ENCODE measurements at places on chromosomes 4 and X.

DNA sequence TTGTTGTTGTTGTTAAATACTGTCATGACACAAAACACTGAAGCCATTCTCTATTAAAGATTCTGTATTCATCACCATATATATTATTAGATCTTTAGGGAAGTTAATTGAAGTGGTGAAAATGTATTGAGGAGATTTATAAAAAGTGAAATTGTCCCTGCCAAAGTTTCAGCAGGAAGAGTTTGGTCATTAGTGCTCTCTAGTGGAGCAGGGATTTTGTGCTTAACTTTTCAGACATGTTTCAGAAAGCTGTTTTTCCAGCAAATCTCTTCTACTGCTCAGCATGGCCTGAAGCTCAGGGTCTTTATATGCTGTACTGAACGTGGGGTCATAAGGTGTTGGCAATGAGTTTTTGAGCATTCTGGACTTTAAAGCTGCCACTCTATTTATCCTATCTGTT lies 36.7 kb upstream of the CXXC4 start:
- no peak for DNase-seq

DNA sequence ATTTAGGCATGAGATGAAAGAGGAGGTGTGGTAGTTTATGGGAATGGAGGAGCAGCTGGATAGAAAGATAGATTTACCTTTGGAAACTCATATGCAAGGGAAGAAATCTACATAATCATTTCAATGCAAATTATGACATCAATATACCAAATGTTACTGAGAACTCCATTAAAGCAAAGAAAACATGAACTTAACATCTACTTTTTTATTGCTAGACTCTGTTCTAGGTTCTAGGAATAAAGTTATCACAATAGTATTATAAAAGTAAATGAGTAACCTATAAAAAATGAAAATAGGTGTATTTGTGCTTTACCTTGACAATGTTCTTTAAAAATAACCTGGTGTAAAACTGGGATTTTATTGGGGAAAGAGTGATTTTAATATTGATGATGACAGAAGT lies 221.6 kb upstream of the SLIT2 start:
- DNase-seq: no peak

GRCh38 chr4:37431417-37431743 lies 186.8 kb downstream of the NWD2 start:
- DNase-seq: no peak

DNA sequence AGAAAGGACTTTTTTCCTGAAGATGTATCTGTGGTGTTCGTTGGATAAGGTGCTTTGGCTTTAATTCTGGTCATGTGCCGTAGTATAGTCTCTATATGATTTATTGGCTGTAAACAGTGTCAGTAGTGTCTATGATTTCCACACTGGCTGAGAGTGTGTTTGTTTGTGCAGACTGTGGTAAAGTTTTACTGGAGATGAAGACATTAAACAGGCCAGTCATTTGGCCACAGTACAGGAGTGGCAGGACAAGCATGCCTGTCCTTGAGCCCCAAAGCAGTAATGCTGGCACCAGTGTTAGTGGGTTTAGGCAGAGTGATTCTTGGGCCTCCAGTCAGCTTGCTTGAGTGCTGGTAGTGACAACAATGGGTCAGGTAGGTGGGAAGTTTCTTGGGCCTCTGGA lies 1023.9 kb upstream of the GRID2 start:
- DNase-seq: no peak

- DNase-seq: no peak
Measured at GRCh38 chr4:84925558-84925957, 40.9 kb downstream of the WDFY3 start.

GRCh38 chr4:82371497-82371896 lies 2.3 kb downstream of the HNRNPD start:
- peak; percentile 18 for DNase-seq

DNA sequence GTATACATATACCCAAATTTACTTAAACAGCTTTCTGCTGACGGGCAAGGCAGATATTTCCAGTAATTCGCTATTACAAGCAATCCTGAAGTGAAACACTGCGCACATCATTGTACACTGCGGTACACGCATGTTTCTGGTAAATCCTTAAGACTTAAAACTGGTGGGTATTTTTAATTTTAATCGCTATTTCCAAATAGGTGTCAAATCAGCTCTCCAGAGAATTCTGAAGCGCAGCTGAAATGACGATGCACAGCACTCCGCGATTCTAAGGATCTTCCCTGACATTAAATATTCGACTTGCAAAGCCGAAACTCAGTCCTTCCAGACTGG lies 361 bp downstream of the TMEM128 start:
- no peak for DNase-seq

DNA sequence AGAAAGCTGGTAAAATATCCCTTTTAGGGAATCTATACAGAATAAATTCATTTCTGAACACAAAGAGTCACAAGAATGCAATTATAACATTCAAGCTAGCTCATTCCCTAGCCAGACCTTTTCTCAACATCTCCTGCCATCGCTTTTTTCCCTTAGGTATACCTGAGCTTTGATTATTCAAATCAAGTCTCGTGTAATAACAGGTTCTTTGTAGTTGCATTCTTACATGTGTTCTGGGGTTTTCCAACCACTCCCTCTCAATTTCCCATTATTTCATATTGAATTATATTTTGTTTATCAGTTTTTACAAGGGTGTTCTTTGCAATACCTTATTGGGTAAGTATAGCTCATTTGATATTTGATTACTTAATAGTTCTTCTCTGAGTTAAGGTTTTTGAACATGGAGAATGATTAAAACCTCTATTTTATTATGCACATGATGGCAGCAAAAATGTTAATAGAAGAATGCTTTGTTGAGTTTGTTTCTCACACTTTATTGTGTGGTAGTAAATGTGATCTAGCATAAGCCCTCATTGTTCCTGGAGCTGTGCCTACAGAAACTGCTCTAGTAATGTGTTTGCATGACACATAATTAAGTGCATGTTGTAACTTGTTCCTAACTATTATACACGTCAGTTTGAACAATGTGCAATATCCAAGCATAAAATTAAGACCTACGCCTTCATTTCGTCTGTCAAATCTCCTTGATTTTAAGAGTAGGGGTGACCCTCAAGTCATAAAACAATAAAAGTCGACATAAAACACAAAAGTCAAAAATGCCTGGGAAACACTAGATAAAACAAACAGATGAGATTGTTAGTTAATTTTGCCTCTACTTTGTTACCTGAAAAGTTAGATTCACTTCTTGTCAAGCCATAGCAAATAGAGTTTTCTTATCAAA lies 124.0 kb upstream of the POF1B start:
- DNase-seq: no peak

GRCh38 chr4:153257991-153258390 lies 53.7 kb downstream of the TRIM2 start:
- no peak for DNase-seq

DNA sequence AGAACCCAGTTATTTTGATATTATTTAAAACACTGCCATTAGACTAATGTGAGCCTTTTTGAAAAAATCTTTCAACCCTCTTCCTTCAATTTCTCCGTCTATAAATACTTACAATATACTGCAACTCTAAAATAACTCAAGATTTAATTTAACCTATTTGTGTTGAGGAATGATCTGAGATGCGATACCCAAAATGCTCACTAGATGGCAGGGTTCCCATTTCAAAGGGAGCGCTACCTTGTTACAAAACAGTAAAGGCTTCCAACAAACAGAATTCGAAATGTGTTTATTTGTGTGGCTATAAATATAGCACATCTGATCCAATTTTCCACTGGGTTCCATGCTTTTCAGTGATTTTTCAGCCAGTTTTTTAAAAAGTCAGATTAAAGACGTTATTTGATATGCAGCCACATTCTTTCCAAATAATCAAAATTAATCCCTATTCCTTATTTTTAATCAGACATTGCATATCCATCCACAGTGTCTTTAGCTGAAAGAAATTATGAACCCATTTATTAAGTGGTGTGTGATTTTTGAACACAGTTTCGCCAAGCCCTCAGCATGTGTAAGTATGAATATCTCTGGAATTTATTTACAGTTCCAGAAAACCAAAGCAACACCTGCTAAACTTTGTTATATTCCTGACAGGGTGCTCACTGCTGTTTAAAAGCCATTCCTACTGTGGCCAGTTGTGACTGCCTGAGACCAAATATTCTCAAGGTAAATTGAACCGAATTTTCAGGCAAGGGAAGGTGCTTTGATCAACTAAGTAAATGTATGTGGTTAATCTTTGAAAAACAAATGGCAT lies 668.0 kb upstream of the LCORL start:
- DNase-seq: peak; percentile 83

DNA sequence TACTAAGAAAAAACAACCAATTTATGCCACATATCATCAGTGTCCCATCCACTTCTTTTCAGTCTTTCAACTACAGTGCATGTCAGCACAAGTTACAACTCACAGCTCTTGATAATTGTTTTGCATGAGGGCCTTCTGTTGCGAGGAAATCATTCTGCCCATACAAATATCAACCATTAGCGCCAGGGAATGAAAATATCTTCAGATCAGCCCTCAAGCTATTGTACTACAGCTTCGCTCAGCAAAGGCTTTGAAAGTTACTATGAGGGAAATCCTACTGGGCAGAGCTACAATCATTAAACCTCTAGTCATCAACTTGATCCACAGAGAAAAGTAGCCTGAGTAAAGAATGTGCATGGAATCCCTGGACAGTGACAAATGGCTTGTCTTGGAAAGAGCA lies 1023.6 kb upstream of the HS3ST1 start:
- DNase-seq: no peak

DNA sequence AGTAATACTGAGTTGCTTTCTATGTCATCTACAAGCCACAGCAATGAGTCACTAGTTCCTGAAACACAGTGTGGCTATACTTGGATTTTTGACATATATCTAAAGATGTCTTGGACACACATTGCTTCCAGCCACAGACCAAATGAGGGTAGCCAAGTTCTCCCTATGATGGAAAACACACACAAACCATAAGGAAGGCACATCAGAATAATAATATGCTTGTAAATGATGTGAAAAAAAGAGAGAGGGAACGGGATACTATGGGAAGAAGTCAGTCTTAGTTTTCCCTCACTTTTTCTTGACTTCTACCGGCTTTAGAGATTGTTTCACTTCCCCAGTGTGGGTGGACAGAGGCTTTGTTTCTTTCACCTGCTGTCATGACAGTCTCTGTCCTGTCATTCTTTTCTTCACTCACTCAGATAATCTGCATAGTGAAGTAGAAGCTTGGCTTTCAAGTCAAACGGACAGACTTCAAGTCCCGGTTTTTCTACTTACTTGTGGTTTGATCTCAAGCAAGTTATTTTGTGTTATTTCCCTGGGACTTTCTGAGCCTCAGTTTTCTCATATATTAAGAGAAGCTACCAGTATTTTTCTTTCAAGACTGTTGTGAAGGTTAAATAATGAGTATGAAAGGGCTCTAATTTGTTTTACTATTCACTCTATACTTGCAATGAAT lies 34.7 kb downstream of the P2RY10 start:
- DNase-seq: peak; percentile 0

DNA sequence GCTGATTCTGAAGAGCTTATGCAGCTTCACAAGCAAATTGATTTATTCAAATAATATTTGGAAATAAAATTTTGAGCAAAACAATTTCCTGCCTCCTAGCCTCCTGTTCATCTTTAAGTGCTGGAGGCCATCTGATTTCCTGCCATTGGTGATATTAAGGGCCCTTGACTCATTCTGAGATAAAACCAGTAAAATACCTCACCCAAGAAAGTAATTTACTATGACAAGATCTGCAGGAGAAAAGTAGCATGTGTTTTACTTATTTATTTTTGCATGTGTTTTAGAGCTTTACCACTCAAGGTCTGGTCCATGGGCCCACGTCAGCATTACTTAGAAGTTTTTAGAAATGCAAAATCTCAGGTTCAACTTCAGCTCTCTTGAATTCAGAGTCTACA lies 67.7 kb downstream of the DCLK2 start:
- no peak for DNase-seq

DNA sequence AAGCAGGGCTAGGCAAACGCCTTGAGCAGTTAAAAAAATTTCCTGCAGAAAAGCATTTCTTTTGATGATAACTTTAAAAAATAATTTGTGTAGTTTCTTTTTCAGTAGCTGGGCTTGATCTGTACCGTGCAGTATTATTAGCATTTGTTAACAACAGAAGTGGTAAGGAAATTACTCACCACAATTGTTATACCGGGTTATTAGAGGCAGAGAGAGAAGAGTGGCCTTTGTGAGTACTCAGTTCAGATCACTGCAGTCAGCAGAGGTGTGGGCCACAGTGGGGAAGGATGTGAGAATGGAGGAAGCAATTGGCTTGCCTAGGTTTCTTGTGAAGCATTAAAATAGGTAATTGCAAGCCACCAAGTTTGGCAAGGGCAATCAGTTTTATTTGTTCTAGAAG lies 14.3 kb upstream of the IL21 start:
- peak; percentile 9 for DNase-seq

GRCh38 chrX:48761674-48762471 lies at the start of gene GLOD5:
TSS of gene GLOD5 (plus strand) at chrX:48761747. CDS start at chrX:48761791, 44 bp downstream.
- peak; percentile 26 for DNase-seq

DNA sequence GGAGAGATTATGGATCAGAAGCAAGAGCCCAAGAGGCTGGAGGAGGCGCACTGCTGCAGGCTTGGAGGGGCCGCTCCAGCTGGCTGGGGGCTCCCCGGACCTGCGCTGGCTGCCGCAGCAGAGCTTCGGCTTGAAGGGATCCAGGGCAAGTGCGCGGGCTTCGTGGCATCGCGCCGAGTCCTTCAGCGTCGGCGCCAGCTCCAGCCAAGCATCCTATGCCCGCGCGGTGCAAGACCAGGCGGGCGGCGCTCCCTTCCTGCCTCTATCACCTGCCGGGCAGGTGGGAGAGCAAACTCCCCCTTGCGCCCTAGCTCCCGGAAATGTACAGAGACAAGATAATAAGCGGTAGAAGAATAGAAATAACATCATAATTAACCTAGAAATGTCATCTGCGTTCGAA lies 10.5 kb upstream of the UCP1 start:
- peak; percentile 15 for DNase-seq

DNA sequence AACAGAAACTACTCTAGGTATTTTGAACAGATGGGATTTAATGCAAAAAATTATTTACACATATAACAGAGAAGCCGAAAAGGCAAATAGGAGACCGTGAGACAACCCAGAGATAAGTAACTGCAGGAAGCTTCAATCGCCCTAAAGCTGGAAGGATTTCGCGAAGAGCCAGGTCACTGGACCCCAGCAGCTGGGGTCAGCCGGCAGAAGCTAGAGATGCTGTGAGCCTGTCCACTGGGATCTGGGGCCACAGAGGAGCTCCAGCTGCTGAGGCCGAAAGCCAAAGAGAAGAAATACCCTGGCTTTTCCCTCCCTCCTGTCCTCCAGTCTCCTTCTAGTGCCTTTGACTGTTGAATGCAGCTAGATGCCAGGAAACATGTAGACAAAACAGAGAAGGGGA lies 192.8 kb upstream of the BCOR start:
- no peak for DNase-seq

GRCh38 chr4:63788271-63788670 lies 621.0 kb downstream of the TECRL start:
- DNase-seq: no peak

DNA sequence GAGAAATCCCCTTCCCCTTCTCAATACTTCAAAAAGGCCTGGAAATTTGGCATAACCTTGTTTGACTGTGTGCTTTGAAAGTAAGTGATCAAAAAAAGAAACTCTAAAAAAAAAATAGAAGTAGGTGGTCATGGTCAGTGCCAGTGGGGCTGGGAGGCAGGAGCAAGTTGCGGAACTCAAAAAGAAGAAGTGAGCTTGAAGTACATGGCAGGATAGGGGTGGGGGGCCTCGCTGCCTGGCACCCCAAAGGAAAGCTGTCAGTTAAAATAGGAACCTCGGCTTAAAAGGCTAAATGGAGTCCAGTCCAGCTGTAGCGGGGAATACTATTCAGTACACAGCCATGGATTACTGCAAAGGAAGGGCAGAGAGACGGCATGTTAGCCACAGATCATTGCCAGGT lies 12.2 kb upstream of the NKRF start:
- DNase-seq: no peak
